ENCODE measurements at places on chromosomes 2 and 18.

- peak; percentile 99 for DNase-seq
Measured at GRCh38 chr2:219177552-219178376, at the start of gene RETREG2. TSS of gene RETREG2 (plus strand) at chr2:219178275. CDS start at chr2:219178353, 78 bp downstream.

GRCh38 chr18:63702660-63703059 lies at the start of gene SERPINB11:
TSS of gene SERPINB11 (plus strand) at chr18:63702960. CDS start at chr18:63710194, 7,234 bp downstream.
- no peak for DNase-seq

GRCh38 chr18:36786686-36787085 lies 42.1 kb downstream of the TPGS2 start:
- DNase-seq = no peak

- DNase-seq = no peak
Measured at GRCh38 chr2:134217351-134217750, 36.5 kb upstream of the MGAT5 start.

GRCh38 chr18:38956068-38956467 lies 1390.5 kb upstream of the CELF4 start:
- DNase-seq = no peak

GRCh38 chr18:77487951-77488740 lies 238.5 kb downstream of the GALR1 start:
- DNase-seq = no peak

DNA sequence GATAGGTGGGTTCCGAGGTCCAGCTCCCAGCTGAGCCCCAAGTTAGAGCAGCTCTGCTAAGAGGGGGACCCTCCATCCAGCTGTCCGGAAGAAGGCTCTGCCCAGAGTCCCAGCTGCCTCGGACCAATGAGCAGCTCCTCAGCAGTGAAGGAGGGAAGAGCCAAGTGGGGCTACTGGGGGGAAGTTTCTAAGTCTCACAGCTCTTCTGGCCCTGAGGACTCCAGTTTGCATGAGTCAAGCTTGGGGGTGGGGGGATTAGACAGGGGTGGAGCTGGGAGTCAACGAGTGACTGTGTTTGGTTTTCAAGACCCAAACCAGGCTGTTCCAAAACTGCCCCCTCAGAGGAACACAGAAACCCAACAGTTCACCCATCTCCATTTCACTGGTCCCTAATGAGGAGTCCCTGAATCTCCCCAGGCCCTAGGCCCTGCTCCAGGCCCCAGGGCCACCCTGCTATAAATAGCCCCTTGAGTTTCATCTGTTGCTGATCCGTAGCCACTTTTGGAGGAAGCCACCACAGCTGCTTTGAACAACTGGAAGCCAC lies 100.9 kb downstream of the TNS1 start:
- DNase-seq = no peak

- DNase-seq = no peak
Measured at GRCh38 chr18:38520786-38521185, 955.2 kb upstream of the CELF4 start.

DNA sequence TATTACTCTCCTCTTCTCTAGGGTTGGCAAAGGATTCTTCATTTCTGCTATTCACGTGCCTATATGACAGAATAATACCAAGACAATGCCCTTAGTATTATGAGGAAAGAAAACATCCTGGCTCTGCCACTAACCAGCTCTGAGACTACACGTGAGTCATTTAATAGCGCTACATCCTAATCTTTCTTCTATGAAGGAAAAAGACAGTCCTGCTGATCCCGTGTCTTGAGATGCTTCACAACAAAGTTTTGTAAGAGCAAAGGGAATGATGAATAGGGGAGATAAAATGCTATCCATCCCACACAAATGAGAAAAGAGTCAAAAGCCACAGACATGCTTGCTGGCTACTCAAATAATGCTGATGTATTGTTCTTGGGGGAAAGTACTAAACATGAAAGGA lies 152.8 kb downstream of the PID1 start:
- DNase-seq = no peak

DNA sequence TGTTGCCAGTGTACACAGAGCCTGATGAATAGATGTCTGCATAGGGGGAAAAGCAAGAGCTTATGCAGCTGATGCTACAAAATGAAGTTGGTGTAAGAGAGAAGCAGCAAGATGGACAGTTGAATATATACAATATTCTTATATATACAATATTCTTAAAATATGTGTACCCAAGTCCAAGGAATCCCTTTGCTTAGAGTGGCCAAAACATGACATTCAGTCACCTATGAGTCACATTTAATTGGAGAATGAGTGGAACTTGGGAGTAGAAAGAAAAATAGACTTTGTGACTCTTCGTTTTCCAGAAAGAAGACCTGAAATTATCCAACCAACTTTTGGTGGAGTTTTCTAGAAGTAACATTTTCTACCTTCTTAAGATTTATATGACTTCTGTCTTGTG lies 81.8 kb downstream of the SCN9A start:
- DNase-seq = no peak

DNA sequence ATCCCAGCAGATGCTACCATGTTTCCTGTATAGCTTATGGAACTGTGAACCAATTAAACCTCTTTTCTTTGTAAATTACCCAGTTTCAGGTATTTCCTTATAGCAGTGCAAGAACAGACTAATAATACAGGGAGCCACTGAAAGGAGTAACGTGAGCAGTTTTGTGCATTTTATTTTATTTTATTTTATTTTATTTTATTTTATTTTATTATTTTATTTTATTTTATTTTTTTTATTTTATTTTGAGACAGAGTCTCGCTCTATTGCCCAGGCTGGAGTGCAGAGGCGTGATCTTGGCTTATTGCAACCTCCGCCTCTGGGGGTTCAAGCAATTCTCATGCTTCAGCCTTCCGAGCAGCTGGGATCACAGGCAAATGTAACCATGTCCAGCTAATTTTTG lies 156.3 kb upstream of the MSH6 start:
- no peak for DNase-seq

DNA sequence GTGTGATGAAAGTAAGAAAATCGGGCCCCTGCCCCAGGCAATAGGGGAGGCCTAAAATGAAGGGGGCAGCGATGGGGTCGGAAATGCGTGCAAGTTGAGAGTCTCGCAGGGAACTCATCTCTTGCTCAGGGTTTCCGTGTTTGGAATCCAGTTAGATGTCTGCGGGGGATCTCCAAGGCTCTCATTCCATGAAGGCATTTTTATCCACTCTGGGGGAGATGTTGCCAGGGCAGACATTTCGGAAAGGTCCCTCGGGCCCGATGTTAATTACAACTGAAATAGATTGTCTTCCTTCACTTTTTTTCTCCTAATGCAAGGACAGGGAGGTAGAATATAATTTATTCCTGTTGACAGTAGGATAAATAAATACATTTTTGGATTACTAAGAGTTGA lies 12.8 kb upstream of the SKOR2 start:
- no peak for DNase-seq

- peak; percentile 97 for DNase-seq
Measured at GRCh38 chr18:79951545-79952455, at the start of gene SLC66A2. TSS of gene SLC66A2 (minus strand) at chr18:79951653. CDS start at chr18:79950926, 727 bp downstream.
